ENCODE measurements at places on chromosomes 16 and 17.

GRCh38 chr16:82400046-82400445 lies 226.7 kb upstream of the CDH13 start:
- no peak overlapping the region for H3K27ac ChIP-seq
- no peak overlapping the region for H3K4me3 ChIP-seq
- no peaks in the 10 kb centered on the region for H3K36me3 ChIP-seq

DNA sequence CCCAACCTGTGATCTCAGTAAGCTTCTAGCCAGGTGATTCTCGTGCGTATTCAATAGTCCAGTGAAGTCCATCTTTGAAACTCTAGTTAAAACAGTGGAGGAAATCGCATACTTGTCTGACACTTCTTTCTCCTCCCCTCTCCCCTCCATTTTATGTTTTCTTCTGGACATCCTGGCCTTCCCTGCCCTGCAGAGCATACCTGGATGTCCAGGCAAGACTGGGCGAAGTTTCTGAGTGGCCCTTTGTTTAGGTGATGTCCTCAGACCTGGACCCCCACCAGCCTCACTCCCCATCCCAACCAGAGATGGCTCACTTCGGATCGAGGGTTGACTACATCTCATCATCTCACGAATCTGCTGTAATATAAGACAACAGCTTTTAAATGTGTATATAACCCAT lies 65.7 kb downstream of the CCDC182 start:
- H3K27ac ChIP-seq, result no peak overlapping the region
- no peaks in the 10 kb centered on the region for H3K4me1 ChIP-seq
- DNase-seq, result no peak

- peaks cover 3% of the 10 kb centered on the region for H3K27me3 ChIP-seq
- H3K4me1 ChIP-seq, result peaks cover 26% of the 10 kb centered on the region
- H3K27ac ChIP-seq, result no peak overlapping the region
- no peak for DNase-seq
- peaks cover 33% of the 10 kb centered on the region for H3K36me3 ChIP-seq
Observed at GRCh38 chr16:88009563-88010342, 58.5 kb downstream of the BANP start.

DNA sequence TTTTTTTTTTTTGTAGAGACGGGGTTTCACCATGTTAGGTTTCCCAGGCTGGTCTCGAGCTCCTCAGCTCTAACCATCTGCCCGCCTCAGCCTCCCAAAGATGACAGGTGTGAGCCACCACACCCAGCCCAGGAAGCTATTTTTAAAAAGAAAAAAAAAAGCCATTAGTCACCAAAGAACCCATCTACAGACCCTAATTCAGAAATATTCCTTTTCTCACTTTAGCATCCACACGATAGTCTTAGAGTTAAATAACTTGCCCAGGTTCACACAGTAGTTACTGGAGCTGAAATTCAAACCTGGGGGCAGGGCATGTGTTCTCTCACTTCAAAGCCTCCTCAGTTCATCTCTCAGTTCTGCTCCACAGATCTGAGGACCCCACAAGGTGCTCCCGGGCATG lies 70.3 kb upstream of the NOL11 start:
- peak overlapping the region; percentile 72 for H3K27ac ChIP-seq
- peaks cover 40% of the 10 kb centered on the region for H3K4me1 ChIP-seq
- no peak for DNase-seq
- peaks cover 5% of the 10 kb centered on the region for H3K27me3 ChIP-seq

DNA sequence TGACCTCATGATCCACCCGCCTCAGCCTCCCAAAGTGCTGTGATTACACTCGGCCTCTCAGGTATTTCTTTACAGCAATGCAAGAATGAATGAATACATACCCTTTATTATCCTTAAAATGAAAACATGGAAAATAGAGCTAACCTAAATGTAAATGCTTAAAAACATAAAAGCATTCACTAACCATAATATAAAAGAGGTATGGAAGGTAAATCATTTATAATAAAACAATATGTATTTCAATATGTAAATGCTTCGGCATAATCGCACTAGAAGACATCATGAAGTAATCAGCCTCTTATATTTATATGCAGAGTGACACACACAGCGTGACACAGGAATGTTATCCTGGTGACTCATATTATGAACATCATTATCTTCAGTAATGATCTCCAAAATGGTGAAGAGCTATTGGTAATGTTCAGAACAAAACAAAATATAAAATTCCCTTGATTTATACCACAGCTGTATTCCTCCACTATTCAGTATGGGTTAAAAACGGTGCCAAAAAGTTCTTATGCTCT lies 53.9 kb downstream of the AIPL1 start:
- H3K4me1 ChIP-seq, result no peaks in the 10 kb centered on the region
- H3K27me3 ChIP-seq, result peaks cover 2% of the 10 kb centered on the region

- H3K27me3 ChIP-seq, result peaks cover 1% of the 10 kb centered on the region
- no peaks in the 10 kb centered on the region for H3K36me3 ChIP-seq
- DNase-seq, result peak; percentile 15
- H3K4me3 ChIP-seq, result no peak overlapping the region
- no peaks in the 10 kb centered on the region for H3K4me1 ChIP-seq
Observed at GRCh38 chr17:46782250-46782953, 36.1 kb downstream of the WNT3 start.

DNA sequence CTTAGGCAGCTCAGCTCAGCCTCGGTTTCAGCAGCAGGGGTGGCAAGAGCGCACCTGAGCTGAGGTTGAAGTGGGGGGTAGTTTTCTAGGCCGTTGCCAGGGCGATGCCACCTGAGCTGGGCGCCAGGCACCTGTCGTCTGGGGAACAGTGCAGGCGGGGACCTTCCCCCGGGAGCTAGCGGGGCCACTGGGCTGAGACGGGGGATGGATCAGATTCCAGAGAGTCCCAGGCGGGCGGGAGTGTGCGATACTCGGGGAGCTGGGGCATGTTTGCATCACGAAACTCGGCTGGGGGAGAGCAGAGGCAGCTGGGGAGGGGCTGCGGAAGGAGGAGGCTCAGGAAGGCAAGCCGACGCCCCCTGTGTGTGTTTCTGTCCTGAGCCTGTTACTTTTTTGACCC lies 477 bp upstream of the CLDN9 start:
- no peaks in the 10 kb centered on the region for H3K36me3 ChIP-seq
- H3K4me3 ChIP-seq, result no peak overlapping the region
- no peak for DNase-seq
- H3K27ac ChIP-seq, result no peak overlapping the region
- H3K4me1 ChIP-seq, result peaks cover 15% of the 10 kb centered on the region

GRCh38 chr17:3433741-3434140 lies at the start of gene OR1E2:
Gene OR1E2 (minus strand): TSS chr17:3433841. CDS start chr17:3433841, 0 bp downstream.
- H3K27me3 ChIP-seq, result peaks cover 2% of the 10 kb centered on the region
- no peaks in the 10 kb centered on the region for H3K4me1 ChIP-seq
- H3K36me3 ChIP-seq, result peaks cover 4% of the 10 kb centered on the region
- no peak within 1 kb of the TSS for H3K4me3 ChIP-seq
- no peak for DNase-seq
- H3K27ac ChIP-seq, result no peak within 1 kb of the TSS

GRCh38 chr16:89981414-89981813 lies 32.9 kb downstream of the DEF8 start:
- peaks cover 38% of the 10 kb centered on the region for H3K36me3 ChIP-seq
- no peaks in the 10 kb centered on the region for H3K27me3 ChIP-seq
- no peak overlapping the region for H3K4me3 ChIP-seq
- DNase-seq, result no peak
- no peak overlapping the region for H3K27ac ChIP-seq

DNA sequence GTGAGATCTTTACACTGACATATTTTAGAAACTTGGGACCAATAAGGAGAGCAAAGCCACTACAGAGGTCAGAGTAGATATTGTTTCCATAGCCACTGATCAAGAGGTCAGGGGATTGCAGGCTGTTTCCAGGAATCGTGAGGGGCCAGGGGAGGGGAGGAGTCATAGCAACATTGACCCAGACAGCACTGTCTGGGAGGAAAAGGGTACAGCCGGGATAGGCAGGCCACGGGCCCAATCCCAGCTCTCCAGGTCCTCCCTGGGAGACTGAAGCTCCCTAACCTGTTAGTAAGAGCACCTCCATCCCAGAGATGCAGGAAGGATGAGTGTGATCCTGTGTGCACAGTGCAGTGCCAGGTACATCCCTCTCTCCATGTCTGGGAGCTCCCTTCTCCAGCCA lies 48.5 kb upstream of the TMEM132E start:
- no peaks in the 10 kb centered on the region for H3K4me1 ChIP-seq
- H3K27me3 ChIP-seq, result peaks cover 14% of the 10 kb centered on the region
- DNase-seq, result no peak
- no peak overlapping the region for H3K27ac ChIP-seq

Data from immature natural killer cell (primary cell).